G401 (cell line): ENCODE measurements at places on chromosomes 1 and 21. TPM values are rescaled to one million over a fixed set of nuclear protein-coding genes. Genes with fewer than 3 reads are reported as not detected.

- no peak for DNase-seq
These were observed 56.4 kb upstream of the TPTE start for GRCh38 chr21:10464975-10465374.

GRCh38 chr1:23209770-23210169 is 7.5 kb downstream of the HTR1D start:
- DNase-seq = no peak

DNA sequence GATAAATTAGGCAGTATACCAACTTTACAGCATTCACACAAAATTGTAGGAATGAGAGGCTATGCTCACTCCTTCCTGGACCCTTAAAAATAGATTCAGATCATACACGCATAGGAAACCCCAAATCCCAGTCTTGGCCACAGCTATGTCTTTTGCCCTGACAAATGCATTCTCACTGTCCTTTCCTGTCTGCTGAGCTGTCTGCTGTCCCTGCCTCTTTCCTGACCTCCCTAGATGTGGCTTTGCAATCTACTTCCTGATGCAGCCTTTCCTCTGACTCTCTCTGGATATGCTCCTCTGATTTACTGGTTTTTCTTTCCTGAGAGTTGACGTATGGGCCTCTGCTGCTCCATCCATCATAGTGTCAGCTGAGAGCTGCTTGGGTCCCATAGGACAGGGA is 59.8 kb upstream of the SLC35F3 start:
- DNase-seq = no peak

GRCh38 chr1:53371851-53372250 is 44.0 kb upstream of the LRP8 start:
- DNase-seq = no peak

DNA sequence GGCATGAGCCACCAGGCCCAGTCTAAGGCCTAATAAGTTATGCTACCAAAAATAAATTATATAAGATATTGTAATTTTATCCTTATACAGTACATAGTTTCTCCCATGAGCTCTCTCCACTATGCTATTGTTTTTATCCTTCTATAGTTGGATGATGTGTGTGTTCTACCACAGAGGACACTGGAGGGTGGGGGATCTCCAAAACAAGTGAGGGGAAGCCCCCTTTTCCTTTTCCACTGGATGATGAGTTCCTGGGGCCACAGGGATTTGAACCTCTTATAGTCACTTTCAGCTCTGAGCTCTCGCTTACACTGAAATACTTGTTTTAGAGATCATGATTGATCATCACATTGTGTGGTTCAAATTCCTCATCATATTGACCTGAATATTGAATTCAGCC is 77.6 kb upstream of the VAV3 start:
- no peak for DNase-seq

- DNase-seq = no peak
These were observed 138.0 kb upstream of the DNAH14 start for GRCh38 chr1:224791362-224791941.

- no peak for DNase-seq
These were observed 23.4 kb downstream of the DDI2 start for GRCh38 chr1:15640667-15641066.

GRCh38 chr1:64892576-64893573 is 73.5 kb downstream of the JAK1 start:
- DNase-seq = no peak

DNA sequence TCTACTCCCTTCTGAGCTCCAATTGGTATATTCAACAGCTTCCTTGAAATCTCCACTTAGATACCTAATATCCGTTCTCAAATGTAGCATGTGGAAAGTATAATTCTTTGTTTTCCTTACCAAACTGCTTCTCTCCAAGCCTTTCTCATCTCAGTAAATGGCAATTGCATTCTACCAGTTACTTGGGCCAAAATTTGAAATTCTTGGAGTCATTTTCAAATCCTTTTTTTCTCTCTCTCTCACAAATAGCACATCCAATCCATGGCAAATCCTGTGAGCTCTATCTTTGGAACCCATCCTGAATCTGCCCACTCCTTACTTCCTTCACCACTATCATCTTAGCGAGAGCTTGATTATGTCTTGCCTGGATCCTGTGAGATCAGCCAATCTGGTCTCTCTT is 39.3 kb upstream of the SLC35F3 start:
- no peak for DNase-seq

DNA sequence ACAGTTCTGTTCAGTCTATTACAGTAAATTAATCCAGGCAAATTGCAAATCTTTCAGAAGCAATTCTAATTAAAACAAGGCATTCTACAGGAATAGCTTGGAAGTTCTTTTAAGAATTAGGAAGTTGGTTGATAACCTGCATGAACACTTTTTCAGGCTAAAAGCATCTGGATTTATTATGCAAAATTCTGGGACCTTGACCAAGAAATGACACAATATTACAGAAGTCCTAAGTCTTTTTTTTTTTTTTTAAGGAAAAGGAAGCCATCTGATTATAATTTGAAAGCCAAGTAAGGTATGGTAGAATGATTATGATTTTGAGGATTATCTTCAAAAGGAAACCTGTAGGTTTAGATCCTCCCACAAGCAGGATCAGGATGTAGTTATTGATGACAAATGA is 74.7 kb upstream of the KCNK2 start:
- no peak for DNase-seq

DNA sequence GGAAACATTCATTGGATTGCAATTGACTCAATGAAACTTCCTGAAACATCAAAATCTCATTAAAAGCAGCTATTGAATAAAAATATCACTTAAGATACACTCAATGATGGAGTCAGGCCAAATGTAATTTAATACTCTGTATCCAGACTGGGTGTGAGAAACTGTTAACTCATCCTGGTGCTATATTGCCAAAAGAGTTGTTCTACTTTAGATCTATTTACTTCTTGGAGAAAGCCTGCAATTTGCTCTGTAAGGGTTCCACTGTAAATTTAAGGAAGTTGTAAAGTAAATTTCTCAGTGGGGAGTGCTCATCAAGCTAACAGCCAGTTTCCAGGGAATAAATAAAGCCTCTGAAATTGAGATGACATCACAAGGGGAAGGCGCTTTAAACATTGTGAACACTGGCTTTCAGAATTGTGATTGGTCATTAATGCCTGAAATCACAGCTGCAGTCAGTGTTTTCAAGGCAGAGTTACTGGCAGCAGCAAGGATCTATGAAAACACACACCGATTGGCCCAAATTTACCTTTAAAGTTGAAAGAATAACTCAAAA is 91.4 kb downstream of the OLFM3 start:
- DNase-seq = no peak

DNA sequence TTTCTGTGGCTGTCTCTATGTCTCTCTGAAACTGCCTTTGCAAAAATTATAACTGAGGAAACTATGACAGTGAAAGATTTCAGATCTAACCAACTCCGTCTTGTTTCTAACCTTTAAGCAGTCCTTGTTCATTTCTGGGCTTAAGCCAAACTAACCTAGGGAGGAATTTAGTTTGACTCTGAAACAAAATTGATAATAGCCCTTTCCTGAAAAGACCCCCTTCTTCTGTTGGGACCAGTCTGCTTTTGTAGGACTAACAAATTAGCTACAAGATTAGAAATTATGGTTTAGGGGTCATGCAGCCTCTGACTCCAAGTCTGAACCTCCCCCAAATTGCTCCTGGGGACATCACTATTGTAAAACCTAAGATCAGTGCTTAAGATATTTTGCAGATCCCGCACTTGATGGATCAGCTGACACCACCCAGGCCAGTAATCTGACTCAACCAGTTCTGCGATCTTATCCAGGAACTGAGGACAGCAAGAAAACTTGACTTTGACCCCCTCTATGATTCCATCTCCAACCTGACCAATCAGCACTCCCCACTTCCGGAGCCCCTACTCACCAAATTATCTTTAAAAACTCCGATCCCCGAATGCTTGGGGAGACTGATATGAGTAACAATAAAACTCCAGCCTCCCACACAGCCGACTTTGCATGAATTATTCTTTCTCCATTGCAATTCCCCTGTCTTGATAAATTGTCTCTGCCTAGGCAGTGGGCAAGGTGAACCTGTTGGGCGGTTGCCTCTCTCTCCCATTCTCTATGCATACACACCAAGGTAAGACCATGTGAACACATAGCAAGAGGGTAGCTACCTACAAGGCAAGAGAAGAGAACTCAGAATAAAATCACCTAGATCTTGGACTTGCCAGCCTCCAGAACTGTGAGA is 11.1 kb upstream of the TRIM63 start:
- no peak for DNase-seq

DNA sequence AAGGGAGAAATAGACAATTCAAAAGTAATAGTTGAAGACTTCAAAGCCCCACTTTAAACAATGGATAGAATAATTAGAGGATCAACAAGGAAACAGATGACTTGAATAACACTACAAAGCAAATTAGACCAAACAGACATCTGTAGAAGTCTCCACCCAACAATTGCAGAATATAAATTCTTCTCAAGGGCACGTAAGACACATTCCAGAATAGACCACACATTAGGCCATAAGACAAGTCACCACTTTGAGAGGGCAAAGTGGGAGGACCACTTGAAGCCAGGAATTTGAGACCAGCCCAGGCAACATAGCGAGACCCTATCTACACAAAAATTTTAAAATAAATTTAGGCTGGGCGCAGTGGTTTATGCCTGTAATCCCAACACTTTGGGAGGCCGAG is 20.5 kb upstream of the RNF186 start:
- no peak for DNase-seq

DNA sequence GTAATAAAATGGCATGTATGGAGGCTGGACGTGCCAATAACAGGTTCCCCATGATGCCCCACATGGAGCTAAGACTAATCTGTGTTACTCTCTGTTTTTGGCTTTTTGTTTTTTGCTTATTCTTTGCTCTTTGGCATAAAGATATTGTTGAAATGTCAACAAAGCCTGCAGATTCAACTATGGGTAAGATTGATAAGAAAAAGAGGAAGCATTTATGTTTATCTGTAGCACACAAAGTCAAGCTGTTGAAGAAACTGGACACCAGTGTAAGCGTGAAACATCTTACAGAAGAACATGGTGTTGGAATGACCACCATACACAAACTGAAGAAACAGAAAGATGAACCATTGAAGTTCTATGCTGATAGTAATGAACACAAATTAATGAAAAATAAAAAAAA is 402.7 kb downstream of the LTN1 start:
- DNase-seq = no peak

- no peak for DNase-seq
These were observed 407 bp upstream of the PIGV start for GRCh38 chr1:26787381-26787705.

GRCh38 chr1:93638307-93638847 is 43.3 kb downstream of the BCAR3 start:
- DNase-seq = no peak

DNA sequence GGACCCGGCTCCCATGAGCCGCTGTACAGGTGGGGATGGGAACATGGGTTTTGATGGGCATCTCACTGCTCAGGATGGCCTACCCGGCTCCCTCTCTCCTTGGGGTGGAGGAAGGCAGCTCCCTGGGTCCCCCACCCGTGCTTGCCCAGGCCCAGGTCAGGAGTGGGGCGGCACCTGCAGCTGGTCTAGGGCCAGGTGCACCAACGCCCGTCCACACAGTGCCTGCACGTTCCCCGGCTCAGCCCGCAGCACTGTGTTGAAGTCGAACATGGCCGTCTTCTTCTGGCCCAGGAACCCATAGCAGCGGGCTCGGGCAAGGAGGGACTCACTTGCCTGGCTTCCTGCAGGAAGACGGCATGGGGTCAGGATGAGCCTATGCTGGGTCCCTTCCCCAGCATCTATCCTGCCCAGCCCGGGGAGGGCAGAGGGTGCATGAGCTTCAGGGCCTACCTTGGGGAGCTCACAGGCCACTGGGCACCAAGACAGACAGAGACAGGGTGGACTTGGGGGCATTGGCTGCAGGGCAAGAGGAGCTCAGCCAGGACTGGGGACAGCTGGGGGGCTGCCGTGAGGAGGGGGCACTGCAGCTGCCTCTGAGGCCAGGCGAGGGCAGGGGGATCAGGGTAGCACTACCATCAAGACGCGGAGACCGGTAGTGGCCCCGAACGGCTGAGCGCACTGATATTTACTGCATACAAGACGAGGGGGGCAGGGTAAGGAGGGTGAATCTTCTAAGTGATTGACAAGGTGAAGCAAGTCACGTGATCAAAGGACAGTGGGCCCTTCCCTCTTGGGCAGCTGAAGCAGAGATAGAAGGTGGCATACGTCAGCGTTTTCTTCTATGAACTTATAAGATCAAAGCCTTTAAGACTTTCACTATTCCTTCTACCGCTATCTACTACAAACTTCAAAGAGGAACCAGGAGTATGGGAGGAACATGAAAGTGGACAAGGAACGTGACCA is 17.8 kb downstream of the TTC34 start:
- DNase-seq = no peak

GRCh38 chr1:218772575-218772974 is 401.1 kb upstream of the LYPLAL1 start:
- DNase-seq = no peak

DNA sequence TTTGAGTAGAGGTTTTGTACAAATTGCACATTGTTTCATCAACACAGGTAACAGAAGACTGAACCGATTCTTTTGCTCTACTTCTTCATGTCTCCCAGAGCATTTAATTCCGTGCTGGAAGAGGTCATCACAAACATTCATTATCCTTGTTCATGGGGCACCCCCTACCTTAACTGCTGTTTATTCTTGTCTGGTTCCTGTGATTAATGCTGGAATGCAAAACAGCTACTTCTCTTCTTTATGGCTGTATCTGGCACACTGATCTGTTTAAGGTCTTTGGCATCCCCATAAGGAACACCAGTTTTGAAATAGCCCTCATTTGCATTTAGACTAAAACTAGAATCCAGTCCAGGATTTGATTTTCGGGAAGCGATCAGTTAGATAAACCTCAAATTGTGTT is 42.2 kb downstream of the NTNG1 start:
- DNase-seq = no peak

DNA sequence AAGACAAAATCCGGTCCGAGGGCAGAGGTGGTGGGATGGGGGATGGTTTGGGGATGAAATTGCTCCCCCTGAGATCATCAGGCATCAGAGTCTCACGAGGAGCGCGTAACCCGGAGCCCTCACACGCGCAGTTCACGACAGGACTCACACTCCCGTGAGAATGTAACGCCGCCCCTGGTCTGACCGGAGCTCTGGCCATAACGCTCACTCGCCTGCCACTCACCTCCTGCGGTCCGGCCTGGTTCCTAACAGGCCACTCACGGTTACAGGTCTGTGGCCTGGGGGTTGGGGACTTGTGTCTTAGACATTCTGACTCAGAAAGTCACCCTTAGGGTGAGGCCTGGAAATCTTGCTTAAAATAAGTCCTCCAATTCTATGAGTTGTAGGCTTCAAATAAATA is 19.8 kb downstream of the MAP1LC3C start:
- DNase-seq = no peak

- DNase-seq = no peak
These were observed 166.4 kb upstream of the IRF2BP2 start for GRCh38 chr1:234776256-234776875.

The NHLH1 gene
- total RNA-seq = not detected in 2 replicates

The KPNA6 gene
- 30.8 and 36.0 TPM in 2 replicates for total RNA-seq

The LIPI gene
- not detected in 2 replicates for total RNA-seq

The ASAP3 gene
- total RNA-seq = 49.3 and 59.4 TPM in 2 replicates

The DMBX1 gene
- 0.20 and 1.0 TPM in 2 replicates for total RNA-seq

The SMG5 gene
- 46.3 and 73.5 TPM in 2 replicates for total RNA-seq

The SSR2 gene
- 257 and 273 TPM in 2 replicates for total RNA-seq

The E2F2 gene
- 8.4 and 11.7 TPM in 2 replicates for total RNA-seq

The MYCL gene
- 8.2 and 11.3 TPM in 2 replicates for total RNA-seq

The ADAMTS5 gene
- total RNA-seq = not detected in 2 replicates

The FCMR gene
- total RNA-seq = not detected in 2 replicates

The LDLRAD1 gene
- not detected in 2 replicates for total RNA-seq

The ZNF648 gene
- total RNA-seq = not detected in 2 replicates
